ENCODE measurements at places on chromosomes 2 and 18. TPM values are rescaled to one million over a fixed set of nuclear protein-coding genes. Genes with fewer than 3 reads are reported as not detected.

TOGARAM2 gene
- 68.3 TPM for polyA plus RNA-seq

RGPD3 gene
- 0.07 TPM for polyA plus RNA-seq

FSIP2 gene
- 0.01 TPM for polyA plus RNA-seq

SAG gene
- polyA plus RNA-seq: not detected

ANTXR1 gene
- 8.9 TPM for polyA plus RNA-seq

LAPTM4A gene
- polyA plus RNA-seq: 208 TPM

SKOR2 gene
- polyA plus RNA-seq: not detected

NLRC4 gene
- polyA plus RNA-seq: 0.59 TPM

KCNK3 gene
- polyA plus RNA-seq: 3.3 TPM

BBS5 gene
- 5.9 TPM for polyA plus RNA-seq

TLX2 gene
- polyA plus RNA-seq: not detected

ARHGAP25 gene
- polyA plus RNA-seq: 6.8 TPM

SNTG2 gene
- polyA plus RNA-seq: 1.0 TPM

SERPINB11 gene
- not detected for polyA plus RNA-seq

Measured in heart right ventricle (tissue), 16 donors.